ENCODE measurements at places on chromosomes 5 and 9. TPM values are rescaled to one million over a fixed set of nuclear protein-coding genes. Genes with fewer than 3 reads are reported as not detected.

The MYMK gene
- total RNA-seq, result not detected

The KCNIP1 gene
- total RNA-seq, result not detected

The NREP gene
- 1,282 TPM for total RNA-seq

The CATSPER3 gene
- 0.11 TPM for total RNA-seq

The PTRH1 gene
- total RNA-seq, result 23.1 TPM

The PCDHGA6 gene
- 5.4 TPM for total RNA-seq

The IRX2 gene
- 38.1 TPM for total RNA-seq

- no peak for DNase-seq
Observed at GRCh38 chr5:156019571-156020180, 307.3 kb upstream of the SGCD start.

DNA sequence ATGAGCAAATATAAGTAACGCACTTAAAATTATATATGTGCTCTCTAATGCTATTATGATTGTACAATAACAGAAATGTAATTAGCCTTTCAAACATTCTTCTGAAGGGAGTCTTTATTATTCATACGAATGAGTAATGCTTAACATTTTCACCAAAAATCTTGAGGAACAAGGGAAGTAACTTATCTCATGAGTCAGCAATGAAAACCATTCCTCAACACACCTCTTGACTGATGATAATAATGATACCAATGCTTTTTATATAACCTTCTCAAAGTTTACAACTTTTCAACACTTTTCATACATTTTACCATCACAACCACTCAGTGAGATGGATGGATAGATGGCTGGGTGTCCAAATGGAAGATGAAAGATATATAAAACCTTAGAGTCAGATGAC is 369.3 kb downstream of the BNC2 start:
- DNase-seq, result peak; percentile 77

DNA sequence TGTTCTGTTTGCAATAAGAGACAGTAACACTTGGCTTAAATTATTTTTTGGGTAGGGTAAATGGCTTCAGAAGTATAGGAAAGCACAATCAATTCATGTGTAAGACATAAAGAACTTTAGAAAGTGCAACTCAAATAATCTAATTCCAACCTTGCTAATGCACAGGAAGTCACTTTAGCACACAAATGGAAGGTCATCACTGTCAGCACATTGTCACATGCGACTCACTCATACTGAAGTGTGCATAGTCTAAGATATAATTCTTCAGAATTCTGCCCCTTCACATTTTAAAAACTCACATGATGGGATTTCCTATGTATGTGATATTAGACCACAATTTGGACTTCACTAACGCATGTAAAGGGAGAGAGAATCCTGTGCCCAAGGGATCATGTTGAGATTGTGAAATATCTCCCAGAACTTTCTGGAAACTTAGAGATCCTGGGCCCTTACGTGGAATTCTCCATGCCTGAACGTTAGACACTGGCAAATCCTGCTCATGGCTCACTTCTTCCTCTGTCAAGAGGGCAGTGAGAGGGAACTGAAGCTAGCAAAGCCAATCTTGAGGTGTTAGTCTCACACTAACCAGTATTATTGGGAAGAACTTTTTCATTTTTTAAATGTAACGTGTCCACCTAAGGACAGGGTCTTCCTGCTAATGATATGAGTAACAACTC is 403.2 kb upstream of the PTGER4 start:
- DNase-seq, result no peak

DNA sequence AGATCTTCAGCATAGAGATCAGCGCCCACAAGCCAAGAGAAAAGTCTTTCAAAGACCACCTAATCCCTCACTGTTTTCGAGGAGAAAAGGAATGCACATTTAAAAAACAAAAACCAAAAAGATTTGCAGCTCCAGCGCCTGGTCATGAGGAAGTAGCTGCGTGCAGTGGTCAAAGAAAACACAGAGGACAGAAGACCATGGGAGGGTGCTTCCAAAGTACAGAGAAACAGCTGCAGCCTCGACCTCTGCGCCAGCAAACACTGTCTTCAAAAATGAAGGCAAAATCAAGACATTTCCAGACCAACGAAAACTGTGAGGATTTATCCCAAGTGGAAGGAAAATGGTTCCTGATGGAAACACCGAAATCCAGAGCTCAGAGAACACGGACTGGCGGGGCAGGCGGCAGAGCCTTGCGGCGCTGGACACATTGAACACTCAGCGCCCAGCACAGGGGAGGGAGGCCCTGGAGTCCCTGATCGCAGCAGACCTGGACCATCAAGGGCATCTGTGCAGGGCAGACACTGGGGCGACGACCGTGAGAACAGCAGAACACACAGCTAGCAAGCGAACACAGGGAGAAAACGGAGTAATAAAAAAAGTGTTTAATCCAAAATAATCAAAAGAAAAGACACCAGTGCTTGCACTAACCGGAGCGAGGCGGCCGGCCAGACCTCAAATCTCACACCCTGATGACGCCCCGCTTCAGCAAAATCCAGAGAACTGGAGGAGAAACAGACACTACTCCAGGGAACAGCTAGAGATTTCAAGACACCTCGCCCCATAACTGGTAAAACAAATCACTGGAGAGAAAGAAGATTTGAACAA is 12.6 kb upstream of the SLC12A7 start:
- DNase-seq, result no peak

DNA sequence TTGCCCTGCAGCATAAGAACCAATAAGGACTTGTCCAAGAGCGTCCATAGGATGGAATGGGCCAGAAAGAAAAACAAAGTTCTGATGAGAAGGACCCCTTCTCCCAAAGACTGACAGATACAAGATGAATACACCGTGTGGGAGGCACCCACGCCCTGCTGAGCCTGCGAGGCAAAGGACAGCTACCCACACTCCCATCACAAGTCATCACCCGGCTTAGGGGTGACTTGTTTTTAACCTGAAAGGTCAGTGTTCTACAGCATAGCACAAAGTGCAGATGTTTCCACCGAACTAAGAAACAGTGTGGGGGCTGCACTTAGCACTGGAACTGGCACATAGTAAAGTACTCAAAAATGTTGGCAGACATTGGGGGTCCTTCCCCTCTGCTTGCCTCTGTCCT is 13.9 kb downstream of the TNIP1 start:
- no peak for DNase-seq

DNA sequence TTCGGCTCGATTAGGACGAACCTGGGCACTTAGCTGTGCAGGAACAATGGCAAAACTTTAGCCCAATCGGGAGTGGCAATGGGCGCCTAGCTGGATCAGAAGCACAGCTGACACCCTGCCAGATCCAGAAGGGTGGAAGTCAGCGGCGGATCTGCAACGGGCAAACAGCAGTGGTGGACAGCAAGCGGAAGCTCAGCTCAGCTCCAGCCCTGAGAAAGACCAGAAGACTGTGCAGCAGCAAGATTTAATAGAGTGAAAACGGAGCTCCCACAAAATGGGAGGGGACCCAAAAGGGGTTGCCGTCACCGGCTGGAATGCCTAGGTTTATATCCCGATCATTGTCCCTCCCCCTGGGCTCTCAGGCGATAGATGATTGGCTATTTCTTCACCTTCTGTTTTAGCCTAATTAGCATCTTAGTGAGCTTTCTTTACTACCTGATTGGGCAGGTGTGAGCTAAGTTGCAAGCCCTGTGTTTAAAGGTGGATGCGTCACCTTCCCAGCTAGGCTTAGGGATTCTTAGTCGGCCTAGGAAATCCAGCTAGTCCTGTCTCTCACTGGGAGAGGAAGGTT is 1237.9 kb downstream of the CDH12 start:
- no peak for DNase-seq

GRCh38 chr5:112548246-112548881 is 129.3 kb upstream of the EPB41L4A start:
- peak; percentile 79 for DNase-seq

DNA sequence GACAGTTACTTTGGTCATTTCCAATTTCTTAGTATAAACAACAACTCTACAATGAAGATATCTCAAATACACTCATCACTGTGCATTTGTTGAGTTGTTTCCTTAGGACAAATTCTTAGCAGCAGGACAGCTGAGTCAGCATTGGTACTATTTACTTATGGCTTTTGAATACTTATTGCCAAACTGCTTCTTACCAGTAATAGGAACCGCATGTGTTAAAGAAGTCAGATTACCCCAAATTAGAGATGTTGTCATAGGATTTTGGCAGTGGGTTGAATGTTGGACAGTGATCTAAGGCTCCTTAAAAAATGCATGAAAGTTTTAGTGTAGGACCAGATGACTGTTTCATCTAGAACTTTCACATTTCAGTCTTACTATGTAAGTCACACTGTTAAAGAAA is 280.1 kb upstream of the DMRT1 start:
- DNase-seq, result peak; percentile 19

- DNase-seq, result no peak
Observed at GRCh38 chr5:117588611-117589010, 1014.0 kb upstream of the SEMA6A start.

GRCh38 chr5:169706758-169707450 is 69.8 kb downstream of the DOCK2 start:
- DNase-seq, result peak; percentile 93

DNA sequence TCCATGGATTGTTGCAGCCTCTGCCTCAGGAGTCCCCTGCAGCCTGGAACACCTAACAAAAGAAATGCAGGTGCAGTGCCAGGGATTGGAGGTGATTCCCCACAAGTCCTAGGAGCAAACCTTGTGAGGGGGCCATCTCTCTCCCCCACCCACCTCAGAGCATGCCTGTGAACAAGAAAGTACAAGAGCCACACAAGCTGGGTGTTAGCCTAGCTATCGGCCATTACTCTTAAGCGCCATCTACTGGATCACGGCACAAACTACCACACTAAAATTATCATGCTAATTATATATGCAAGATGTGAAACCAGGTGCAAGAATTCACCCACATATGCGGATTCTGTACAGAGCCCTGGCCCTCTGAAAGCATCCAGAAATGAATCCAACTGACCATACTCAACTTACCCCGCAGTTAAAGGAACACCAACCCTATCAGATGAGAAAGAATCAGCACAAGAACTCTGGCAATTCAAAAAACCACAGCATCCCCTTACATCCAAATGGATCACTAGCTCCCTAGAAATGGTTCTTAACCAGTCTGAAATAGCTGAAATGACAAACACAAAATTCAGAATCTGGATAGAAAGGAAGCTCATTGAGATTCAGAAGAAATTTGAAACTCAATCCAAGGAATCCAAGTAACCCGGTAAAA is 16.5 kb upstream of the PRSS3 start:
- DNase-seq, result peak; percentile 70

GRCh38 chr9:883011-883410 is 41.5 kb downstream of the DMRT1 start:
- DNase-seq, result no peak

DNA sequence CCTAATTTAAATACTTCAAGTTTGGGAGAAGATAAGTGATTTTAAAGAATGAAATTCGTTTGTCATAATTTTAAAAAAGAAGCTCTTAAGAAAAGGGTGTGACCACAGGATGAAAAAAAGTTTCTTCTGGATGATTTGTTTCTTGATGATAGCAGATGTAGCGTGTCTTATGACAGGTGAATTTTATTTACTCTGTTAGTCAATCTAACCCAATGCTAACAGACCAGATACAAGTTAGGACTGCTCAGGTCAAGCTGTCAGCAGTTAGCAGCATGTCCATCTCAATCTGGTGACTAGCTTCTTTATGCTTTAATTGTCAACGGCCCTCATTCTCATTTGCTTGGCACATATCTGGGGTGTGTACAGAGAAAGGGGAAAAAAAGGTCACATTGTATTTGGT is 456.0 kb downstream of the BNC2 start:
- no peak for DNase-seq

DNA sequence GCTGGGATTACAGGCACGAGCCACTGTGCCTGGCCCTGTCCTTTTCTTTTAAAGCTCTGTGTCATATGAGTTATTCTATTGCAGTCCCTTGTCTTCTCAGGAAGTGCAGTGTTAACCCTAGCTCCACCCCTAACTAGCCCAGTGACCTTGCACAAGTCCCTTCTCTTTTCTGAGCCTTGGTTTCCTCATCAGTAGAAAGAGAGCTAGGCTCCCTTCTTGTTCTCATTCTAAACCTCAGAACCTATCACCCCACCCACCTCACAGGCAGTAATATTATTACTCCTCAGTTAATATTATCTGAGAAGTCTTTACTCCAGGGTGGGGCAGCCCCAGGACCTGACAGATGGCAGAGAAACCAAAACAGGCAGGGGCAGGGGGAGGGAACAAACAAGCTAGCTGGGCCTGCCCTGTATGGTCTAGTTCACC is 7.2 kb downstream of the CYFIP2 start:
- DNase-seq, result no peak

DNA sequence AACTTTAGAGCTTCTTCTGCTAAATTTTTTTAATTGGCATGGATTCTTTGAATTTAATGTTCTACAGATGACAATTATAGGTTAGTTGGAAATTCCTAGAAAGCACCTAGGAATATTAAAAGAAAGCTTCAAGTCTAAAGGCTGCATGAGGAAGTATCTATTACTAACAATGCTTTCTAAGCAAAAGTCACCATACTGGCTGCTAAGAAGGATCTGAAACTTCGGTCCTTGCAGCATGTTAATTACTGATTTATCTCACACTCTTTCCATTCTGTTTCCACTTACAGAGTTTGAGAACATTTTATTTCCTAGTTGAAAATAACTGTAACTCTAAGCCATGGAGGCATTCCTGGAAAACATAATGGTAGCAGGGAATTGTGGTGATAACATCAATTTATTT is 8.4 kb downstream of the SEMA6A start:
- DNase-seq, result no peak

DNA sequence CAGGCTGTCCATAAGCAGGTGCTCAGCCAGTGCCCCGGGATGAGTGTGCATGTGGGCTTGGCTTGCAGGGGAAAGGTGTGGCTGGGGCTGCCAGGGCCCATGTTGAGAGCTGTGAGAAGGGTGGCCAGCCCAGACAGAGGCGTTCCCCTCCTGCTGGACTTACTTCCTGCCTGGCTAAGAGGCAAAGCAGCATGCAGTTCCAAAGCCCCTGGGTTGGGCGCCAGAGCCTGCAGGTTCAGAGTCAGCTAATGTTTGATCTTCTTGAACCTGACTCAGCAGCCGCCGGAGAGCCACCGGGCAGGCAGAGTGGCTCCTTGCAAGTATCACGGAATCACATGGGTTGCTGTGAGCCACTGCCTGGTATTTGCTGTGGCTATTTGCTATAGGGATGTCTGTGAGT is 168.4 kb upstream of the MAP1B start:
- DNase-seq, result no peak

- DNase-seq, result no peak
Observed at GRCh38 chr5:179348843-179349242, 3.6 kb upstream of the ADAMTS2 start.

GRCh38 chr9:121924700-121925099 is 168.4 kb downstream of the TTLL11 start:
- no peak for DNase-seq

GRCh38 chr9:130321539-130321938 is 56.0 kb downstream of the HMCN2 start:
- DNase-seq, result no peak
